Stimulated activated CD4-positive, alpha-beta T cell treated with anti-CD3 and anti-CD28 coated beads, TNF-alpha, amount 100 ng/mL, for 24 hours (primary cell): ENCODE measurements at places on chromosomes 2 and 18.

DNA sequence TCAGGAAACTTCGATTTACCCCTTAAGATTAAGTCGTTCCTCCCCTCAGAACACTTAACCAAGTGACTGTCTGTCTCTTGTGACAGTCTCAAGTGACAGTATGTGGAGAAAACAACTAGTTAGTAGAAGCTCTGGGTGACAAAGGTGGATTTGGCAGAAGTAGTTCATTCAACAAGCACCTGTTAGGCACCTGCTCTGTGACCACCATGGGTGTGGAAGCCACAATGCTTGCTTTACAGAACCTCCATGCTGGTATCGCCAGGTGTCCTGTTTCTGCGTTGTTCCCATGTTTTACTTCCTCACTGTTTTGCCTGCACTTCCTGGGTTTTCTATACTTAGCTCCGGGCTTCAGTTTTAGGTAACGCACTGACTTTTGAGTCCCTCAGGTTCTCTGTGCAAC is 337.4 kb upstream of the DCC start:
- no peak for DNase-seq

DNA sequence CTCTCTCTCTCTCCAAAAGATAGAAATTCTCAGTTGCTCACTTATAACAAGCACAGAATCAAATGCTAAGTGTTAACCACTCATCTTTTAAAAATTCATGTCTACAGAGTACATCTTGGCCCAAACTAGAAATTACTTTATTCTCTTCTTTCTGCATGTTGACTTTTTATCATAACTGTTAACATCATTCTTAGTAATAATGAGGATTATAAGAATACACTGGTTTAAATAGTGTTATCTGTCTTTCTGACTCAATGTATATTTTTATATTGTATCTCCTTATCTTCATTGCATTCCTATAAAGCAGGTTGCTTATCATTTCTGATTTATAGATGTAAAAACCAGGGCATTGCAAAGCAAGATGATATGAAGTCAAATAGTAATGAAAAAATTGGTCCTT is 17.8 kb upstream of the KLF7 start:
- DNase-seq = no peak

DNA sequence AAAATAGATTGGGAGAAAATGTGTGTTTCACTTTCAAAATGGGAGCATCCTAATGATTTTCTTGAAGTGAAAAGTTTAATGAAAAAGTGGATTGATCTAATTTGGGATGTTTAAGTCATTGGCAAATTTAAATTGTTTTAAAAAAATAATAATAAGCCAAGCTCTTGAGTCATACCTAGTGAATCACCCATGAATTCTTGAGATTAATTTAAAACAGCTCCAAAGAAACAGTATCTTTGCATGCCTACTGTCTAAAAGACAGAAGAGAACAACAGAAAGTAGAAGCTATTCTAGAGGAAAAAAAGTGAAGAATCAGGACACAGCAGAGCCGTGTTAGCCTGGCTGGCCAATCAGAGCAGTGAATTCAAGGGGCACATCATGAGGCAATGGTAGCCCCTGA is 7.7 kb downstream of the ACVR1C start:
- DNase-seq = no peak

DNA sequence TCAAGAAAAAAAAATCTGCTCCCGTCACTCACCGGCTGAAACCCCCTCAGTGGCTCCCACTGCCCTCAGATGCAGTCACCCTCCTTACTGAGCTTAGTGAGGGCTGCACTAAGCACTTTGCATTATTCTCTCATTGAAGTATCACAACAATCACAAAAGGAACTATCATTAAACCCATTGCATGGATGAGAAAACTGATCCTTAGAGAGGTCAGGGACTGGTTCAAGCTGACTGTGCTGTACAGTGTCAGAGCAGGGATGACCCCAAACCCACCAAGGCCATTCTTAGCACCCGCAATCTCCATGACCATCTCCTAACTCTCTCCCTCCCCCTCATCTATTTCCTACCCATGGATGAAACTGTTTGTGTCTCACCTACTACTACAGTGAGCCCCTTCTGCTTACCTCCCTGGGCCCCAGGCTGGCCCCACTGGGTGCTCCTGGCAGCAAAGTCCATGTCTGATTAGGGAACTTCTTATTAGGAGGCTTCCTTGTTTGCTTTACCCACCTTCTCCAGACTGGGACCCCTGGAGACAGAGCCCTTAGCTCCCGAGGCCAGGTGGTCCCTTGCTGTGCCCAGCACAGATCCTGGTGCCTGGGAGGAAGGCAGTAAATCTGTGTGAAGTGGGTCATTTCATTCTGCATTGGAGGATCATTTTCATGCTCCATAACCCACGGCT is 139.3 kb upstream of the ID2 start:
- no peak for DNase-seq

- no peak for DNase-seq
Measured at GRCh38 chr18:3347286-3347803, 85.4 kb downstream of the MYL12B start.

GRCh38 chr18:7566567-7567473 is at the start of gene PTPRM:
Gene PTPRM (plus strand): TSS chr18:7567316. CDS start chr18:7567819, 503 bp downstream.
- DNase-seq = no peak

- DNase-seq = no peak
Measured at GRCh38 chr18:10247742-10248082, 206.7 kb upstream of the APCDD1 start.

GRCh38 chr2:47785986-47786385 is 3.0 kb downstream of the MSH6 start:
- DNase-seq = no peak

- DNase-seq = no peak
Measured at GRCh38 chr18:7492385-7492784, 74.7 kb upstream of the PTPRM start.

DNA sequence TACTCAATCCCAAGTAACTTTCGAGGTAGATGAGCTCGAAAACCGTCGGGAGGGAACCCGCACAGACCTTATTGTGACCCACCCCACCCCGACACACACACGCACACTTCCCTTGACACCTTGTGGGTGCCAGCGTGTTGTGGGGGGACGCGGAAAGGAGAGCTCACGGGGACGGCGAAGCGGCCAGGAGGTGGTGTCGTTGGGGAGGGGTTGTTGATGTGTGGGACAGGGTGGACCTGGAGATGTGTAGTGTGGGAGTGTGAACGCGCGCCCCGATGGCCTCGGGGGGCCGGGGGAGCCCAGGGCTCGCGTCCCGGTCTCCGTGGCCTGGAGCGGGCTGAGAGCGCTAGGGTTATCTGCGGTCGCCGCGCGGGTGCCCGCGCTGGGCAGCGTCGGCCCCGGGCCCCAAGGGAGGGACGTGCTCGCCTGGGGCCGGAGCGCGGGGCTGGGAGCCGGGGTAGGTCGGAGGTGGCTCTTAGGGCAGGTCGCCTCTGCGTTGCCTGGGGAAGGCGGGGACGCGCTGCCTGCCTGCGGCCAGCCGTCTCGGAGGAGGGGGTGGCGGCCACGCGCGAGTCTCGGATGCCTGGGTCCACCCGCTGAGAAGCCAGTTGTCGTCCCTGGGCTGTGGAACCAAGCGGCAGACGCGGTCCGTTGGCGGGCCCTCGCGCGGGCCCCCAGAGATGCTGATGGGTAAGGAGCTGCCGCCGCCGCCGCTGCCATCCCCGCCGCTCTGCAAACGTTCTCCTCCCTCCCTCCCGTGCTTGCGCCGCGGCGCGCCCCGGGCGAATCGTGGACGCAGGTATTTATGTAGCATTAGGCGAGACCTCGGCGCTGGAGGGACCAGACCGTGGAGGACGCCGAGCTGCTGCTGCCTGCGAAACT is 1.6 kb downstream of the KLHL29 start:
- peak; percentile 28 for DNase-seq

DNA sequence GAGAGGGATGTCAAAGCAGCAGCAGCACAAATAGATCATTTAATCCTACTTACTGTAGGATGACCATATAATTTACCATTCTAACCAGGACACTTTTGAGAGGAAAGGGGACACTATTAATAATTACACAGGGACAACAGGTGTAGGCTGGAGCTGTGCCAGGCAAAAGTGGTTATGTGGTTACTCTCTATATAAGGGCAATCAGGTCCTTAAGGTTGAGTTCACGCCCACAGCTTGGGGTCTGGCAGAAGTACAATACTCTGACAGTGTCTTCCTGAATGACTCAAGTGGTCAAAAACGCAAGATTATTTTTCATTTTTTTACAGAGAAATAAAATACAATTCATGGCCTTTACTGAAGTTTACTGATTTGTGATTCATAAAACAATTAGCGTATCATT is 2.8 kb downstream of the PREPL start:
- no peak for DNase-seq

GRCh38 chr2:171547256-171547655 is 25.0 kb downstream of the CYBRD1 start:
- no peak for DNase-seq

DNA sequence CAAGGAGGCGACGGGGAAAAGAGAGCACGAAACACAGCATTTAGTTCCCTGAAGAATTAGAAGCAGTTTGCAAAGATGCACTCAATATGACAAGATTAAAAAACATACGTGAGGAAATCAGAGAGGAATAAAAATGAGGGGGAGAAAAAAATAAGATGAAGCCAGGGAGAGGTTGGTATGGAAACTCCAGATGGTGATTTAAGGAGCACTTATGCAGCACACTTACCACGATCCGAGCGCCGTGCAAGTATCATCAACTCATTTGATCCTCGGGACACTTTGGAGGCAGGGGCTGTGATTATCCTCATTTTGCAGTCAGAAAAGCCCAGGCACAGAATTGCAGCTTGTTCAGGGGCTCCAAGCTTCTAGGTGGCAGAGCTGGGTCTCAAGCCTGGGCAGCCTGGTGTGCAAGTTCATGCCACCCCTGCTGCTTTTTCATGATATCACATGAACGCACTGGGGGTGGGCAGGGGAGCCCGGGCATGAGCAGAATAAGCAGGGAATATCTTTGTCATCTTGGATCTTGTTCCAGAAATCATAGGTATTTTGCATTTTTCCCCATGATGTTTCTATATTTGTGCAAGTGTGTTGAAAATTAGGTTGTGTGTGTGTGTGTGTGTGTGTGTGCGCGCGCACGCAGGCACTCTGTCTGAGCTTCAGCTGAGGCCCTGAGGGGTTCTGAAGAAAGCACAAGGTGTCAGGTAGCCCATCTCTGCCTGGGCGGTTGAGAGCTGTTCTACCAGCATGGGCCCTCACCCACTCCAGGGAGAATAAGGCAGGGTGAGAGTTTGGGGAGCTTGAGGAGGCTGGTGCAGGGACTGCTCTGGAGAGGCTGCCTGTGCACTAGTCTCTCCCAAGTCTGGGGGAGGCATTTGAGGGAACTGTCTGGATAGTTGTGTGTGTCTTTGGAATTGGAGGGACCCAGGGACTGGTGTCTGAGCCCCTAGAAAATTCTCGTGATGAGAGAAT is 25.0 kb upstream of the PDIA6 start:
- DNase-seq = no peak

- DNase-seq = no peak
Measured at GRCh38 chr2:100425573-100426383, 8.3 kb upstream of the CHST10 start.

GRCh38 chr2:235135990-235136561 is 184.3 kb downstream of the SH3BP4 start:
- DNase-seq = peak; percentile 13

DNA sequence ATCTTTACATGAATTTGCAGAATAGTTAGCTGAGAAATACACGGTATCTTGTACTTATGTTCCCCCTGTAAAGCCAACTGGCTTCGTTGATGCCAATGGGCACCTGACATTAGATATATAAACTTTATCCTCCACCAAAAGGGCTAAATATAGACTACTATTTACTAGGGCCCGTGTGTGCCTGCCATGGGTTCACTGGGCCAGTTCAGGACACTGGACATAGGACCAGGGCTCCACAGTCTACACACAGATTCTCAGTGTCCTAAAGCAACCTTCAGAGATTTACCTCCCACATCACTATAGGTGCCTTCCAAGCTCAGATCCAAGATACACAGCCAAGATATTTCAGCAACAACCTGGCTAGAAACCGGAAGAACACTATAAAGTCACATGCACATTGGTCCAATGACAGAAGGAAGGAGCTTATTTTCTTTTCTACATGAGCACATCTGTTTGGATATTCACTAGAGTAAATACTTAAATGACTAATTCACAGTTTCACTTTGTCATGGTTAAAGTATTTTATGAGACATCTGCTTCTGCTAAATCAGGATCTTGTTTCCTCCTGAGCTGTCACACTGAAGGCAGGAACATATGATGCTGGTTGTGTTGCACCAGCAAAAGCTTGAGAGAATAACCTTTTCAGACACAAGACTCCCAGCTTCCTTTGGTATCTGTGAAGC is 95.1 kb downstream of the MYO5B start:
- DNase-seq = no peak

DNA sequence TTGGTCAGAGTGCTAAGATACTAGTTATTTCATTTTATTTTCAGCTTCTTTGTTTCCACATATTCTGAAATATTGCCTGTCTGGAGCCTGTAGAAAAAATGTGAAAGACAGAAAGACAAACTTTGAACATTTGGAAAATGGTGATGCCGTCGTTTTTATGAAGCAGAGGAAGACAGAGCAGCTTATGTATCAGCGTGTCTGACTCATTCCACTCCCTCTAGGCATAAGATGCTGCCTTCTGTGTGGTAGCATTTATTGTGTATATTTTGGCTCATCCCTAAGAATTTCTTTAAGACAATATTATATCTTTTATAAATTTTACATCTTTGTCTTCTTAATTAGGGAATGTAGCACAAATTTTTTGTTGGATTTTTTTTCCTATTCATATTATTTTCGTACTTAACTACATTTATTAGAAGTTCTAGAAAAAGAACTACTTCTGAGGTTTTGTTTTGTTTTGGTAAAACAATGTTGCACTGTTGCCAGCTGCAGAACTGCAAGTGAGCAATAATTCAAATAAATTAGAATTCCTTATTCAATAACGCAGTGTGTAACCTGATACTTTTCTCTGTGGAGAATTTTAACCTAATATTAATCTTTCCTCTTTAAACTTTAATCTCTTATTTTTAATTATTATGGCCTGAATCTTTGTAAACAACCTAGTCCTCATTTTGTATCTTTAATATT is 300.4 kb downstream of the ZNF407 start:
- no peak for DNase-seq

DNA sequence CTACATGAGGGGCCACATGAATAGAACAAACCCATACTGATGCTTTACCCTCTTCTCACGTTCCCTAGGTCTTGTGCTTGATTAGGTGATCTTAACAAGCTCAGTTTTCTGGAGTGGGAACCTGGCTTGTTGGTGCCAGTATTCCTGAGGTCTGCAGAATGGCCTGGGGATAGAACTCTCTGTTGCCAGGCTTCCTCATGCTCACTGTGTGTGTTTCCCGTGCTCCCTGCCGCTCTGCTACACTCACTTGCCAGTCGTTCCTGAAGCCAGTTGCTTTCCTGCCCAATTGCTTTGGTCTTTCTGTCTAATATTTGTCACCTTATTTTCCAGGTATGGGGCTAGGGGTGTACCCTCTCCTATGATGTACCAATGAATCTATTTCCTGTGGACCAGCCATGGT is 2111.5 kb upstream of the PIK3C3 start:
- no peak for DNase-seq

- no peak for DNase-seq
Measured at GRCh38 chr2:39411181-39411944, 25.7 kb downstream of the MAP4K3 start.
